ENCODE measurements at places on chromosomes 2 and 18. TPM values are rescaled to one million over a fixed set of nuclear protein-coding genes. Genes with fewer than 3 reads are reported as not detected.

DNA sequence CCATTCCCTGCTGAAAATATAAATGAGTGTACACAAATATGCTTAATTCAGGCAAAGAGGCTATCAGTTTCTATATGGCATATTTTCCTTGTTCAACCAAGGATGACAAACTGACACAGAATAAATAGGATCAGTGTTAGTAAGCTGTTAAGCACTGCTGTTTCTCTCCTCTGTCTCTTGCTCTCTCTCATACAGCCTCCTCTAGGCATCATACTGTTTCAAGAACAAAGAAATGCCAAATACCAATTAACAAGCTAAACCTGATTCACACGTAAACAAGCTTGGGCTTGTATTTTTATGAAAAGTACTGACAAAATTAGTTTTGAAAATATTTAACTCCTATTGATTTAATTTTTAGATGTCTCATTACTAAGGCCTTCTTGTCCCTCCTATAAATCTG lies 1027.2 kb upstream of the ACVR2A start:
- no peak for DNase-seq

GRCh38 chr2:96174251-96175144 lies 29.3 kb upstream of the DUSP2 start:
- DNase-seq, result peak; percentile 65

DNA sequence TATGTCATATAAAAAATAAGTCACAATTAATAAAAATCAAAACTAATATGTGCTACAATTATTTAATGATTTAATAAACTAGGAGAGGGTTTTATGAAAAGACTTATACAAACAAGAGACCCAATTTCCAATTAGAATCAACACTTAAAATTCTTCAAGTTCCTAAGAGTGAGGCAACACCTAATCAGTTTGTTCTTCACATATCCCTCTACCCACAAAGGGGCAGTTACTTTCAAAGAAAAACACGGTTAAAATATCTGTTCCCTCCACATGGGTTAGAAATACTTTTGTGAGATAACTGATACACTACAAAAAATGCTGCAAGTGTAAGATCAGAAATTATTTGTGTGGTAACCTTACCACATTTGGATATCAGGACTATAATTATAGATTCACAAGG lies 357.0 kb downstream of the ERBB4 start:
- no peak for DNase-seq

CAPN14 gene
- polyA plus RNA-seq, result 0.30 TPM

ABCB11 gene
- not detected for polyA plus RNA-seq

Data from naive thymus-derived CD4-positive, alpha-beta T cell (primary cell).